ENCODE measurements at places on chromosomes 11 and 22. TPM values are rescaled to one million over a fixed set of nuclear protein-coding genes. Genes with fewer than 3 reads are reported as not detected.

The OR56A5 gene
- not detected for total RNA-seq

The OTOG gene
- not detected for total RNA-seq

The TMEM109 gene
- 91.8 TPM for total RNA-seq

DNA sequence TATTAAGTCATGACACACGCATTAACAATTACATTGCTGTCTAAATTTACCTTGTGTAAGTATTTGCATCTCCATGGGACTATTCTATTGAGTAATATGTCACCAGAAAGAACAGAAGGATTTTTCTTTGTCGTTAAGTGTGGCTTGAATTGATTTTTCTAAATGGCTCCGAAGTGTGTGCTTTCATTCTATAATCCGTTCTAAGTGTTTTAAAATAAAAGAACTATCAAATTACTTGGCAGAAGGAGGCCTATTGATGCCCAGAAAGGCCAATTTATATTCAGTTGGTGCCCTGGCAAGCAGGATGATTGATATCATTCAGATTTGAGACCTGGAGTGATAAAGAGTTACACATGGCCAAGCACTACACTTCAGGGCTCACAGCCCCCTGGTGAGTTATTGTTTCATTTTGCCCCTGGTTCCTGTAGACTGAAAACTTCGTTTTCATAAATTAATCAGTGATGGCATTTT is 538.9 kb upstream of the ANO5 start:
- DNase-seq = no peak
- no peak overlapping the region for H3K4me3 ChIP-seq
- no peaks in the 10 kb centered on the region for H3K27me3 ChIP-seq
- H3K4me1 ChIP-seq = no peaks in the 10 kb centered on the region
- no peak overlapping the region for H3K27ac ChIP-seq

- no peak overlapping the region for H3K27ac ChIP-seq
- no peaks in the 10 kb centered on the region for H3K27me3 ChIP-seq
- H3K36me3 ChIP-seq = no peaks in the 10 kb centered on the region
- no peaks in the 10 kb centered on the region for H3K4me1 ChIP-seq
- no peak for DNase-seq
Observed at GRCh38 chr11:86418106-86418505, 43.4 kb downstream of the CCDC81 start.

DNA sequence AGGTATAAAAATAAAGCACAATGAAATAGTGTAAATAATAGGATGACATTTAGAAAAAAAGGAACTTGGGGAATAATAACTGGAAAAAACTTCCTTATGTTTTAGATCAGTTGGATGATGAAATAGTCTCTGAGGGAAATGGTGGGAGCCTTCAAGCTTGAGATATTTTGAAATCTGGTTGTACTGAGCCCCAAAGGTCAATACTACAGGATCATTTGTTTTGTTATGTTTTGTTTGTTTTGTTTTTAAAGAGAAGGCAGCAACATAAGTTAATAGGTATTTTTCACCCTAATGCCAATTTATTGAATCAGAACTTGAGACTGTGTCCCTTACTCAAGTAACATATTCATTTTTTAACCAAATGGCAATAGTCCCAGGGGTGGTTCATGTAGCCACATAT is 393.1 kb downstream of the ETS1 start:
- no peaks in the 10 kb centered on the region for H3K36me3 ChIP-seq
- no peaks in the 10 kb centered on the region for H3K4me1 ChIP-seq
- no peak overlapping the region for H3K4me3 ChIP-seq
- no peak overlapping the region for H3K27ac ChIP-seq
- H3K27me3 ChIP-seq = no peaks in the 10 kb centered on the region

DNA sequence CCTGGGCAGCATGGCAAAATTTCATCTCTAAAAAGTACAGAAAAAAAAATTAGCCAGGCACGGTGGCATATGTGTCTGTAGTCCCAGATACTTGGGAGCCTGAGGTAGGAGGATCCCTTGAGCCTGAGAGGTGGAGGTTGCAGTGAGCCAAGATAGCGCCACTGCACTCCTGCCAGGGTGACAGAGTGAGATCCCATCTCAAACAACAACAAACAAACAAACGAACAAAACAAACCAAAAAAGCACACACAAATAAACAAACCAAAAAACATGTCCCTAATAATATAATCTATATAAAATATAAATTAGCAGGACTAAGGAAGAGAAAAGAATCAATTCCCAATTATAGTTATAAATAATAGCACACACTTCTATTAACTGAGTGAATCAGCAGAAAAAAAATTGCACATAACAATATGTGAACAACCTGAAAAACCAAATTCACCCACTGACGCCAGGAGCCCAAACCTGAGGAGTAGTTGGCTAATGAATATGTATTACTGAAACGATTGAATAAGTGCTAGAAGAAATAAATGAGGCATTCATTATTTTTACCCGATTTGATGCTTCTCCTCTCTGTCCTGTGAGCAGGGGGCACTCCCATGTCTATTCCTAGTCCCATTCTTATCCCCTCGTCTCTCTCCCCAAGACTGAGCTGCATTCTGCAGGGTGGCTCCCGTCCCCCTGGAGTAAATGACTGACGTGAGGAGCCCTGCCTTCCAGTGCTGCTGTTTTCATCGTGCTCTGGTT is 108.2 kb upstream of the TOP3B start:
- H3K4me3 ChIP-seq = no peak overlapping the region
- H3K27ac ChIP-seq = no peak overlapping the region
- no peak for DNase-seq
- no peaks in the 10 kb centered on the region for H3K4me1 ChIP-seq

- no peak overlapping the region for H3K27ac ChIP-seq
- no peaks in the 10 kb centered on the region for H3K4me1 ChIP-seq
- no peak for DNase-seq
- peaks cover 4% of the 10 kb centered on the region for H3K36me3 ChIP-seq
- H3K27me3 ChIP-seq = no peaks in the 10 kb centered on the region
Observed at GRCh38 chr11:45930031-45930794, 7.8 kb downstream of the LARGE2 start.

DNA sequence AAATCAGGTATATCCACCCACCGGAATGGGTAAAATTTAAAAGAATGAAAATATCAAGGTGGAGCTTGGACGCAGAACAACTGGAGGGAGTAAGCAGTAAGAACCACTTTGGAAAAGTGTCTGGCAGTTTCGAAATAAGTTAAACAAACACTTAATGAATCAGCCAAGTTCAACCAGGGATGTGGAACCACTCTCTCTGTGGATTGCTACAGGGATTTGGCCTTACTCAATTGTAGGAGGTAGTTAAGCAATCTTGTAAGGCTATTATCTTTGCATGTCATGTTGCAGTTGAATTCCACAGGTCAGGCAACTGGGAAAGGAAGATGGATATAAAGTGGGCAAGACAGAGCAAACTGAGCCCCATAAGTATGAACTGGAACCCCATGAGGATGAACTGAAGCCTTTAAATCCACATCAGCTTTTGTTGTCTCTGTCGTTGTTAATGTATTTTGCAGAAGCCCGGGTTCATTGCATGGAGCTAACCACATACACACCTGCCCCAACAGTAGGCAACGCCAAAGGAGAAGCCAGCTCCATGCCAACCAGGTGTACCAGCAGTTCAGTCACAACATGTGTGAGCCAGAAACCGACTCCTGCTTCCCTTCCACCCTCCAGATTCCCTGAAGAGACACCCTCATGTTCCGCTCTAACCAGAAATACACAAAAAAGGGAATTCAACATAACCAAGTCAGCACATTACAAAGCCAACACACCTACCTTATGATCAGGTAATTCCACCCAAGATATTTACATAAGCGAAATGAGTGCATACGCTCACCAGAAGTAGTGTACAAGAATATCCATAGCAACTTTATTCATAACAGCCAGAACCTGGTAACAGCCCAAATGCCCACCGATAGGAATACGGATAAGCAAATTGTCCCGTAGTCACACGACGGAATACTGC is 8.0 kb upstream of the SLC43A3 start:
- H3K4me1 ChIP-seq = no peaks in the 10 kb centered on the region
- no peak overlapping the region for H3K4me3 ChIP-seq
- no peak for DNase-seq
- no peak overlapping the region for H3K27ac ChIP-seq

DNA sequence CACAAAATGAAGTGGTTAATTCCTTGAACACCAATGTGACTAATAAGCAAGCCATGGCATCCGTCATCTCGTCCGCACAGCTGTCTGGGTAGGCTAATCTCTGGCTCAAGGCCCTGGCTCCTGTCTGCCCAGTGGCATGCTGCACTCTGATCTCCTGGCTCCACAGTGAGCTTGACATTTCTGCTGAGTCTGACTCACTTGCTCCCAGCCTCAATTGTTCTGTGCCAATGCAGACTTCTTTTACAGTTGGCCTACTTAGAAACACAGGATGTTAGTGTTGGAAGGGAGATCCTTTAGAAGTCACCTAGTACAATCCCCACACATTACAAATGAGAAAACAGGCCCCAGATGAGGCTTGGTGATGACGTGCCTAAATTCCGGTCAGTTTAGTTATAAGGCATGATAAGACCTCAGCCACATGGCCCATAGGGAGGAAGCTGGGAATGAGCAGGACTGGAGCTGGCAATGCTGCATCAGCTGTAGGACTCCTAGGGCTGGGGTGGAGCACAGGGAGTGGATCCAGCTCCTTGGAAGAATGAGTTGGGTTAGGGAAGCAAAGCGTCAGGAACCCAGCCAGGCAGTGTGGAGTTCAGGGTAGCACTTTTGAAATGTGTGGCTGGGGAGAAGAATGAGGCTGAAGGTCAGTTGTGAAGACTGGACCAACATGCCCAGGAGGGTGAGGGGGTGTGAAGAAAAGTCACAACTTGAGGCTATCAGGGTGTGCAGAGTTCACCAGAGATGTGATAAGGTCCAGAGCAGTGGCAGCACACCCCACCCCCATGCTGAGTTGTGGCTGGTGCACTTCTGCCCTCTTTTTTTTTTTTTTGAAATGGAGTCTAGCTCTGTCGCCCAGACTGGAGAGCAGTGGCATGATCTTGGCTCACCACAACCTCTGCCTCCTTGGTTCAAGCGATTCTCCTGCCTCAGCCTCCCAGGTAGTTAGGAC is 70.2 kb upstream of the EED start:
- H3K4me1 ChIP-seq = peaks cover 9% of the 10 kb centered on the region
- DNase-seq = no peak
- H3K4me3 ChIP-seq = no peak overlapping the region
- H3K36me3 ChIP-seq = no peaks in the 10 kb centered on the region

GRCh38 chr22:36757668-36758211 is 18.2 kb downstream of the IFT27 start:
- H3K27ac ChIP-seq = no peak overlapping the region
- H3K4me3 ChIP-seq = no peak overlapping the region
- no peaks in the 10 kb centered on the region for H3K4me1 ChIP-seq
- no peaks in the 10 kb centered on the region for H3K36me3 ChIP-seq
- no peak for DNase-seq

DNA sequence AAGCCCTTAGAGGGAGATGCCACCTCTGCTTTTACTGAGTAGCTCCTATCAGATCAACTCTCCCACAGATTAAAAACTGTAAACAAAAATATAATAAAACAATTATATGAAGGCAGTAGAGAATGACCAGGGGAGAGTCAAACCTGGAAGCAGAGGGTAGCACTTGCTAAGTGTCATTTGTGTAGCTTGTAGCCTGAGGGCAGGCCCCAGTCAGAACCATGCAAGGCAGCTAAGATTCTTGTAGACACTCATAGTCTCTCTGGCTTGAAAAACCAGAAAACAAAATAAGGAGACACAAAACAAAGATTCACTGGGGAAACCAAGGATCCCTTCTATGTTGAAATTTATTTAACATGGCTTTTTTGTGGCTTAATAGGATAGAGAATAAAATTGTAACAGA is 110.4 kb downstream of the WNT11 start:
- no peaks in the 10 kb centered on the region for H3K36me3 ChIP-seq
- H3K4me3 ChIP-seq = no peak overlapping the region
- no peaks in the 10 kb centered on the region for H3K27me3 ChIP-seq
- H3K27ac ChIP-seq = no peak overlapping the region

DNA sequence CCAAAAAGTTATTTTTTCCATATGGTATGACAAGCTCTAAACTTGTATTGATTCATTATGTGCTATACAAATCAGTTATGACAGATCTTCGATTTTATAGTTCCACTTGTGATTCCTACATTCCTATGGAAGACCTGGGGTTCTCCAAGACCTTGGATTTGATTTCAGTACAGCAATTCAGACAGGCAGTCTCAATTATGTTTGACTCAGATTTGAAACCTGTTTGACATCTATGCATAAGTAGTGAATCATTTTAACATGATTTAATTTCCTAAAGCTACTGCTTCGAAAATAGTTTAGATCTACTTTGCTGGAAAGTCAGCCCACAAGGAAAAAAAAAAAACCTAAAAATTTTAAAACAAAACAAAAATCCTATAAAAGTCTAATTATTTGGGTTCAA is 820.4 kb downstream of the LUZP2 start:
- no peak for DNase-seq
- no peak overlapping the region for H3K27ac ChIP-seq
- no peaks in the 10 kb centered on the region for H3K27me3 ChIP-seq
- no peaks in the 10 kb centered on the region for H3K4me1 ChIP-seq
- no peak overlapping the region for H3K4me3 ChIP-seq
- no peaks in the 10 kb centered on the region for H3K36me3 ChIP-seq

GRCh38 chr11:116460156-116460920 is 312.4 kb downstream of the BUD13 start:
- no peak overlapping the region for H3K27ac ChIP-seq
- H3K4me3 ChIP-seq = no peak overlapping the region
- no peak for DNase-seq
- no peaks in the 10 kb centered on the region for H3K36me3 ChIP-seq
- H3K4me1 ChIP-seq = no peaks in the 10 kb centered on the region

DNA sequence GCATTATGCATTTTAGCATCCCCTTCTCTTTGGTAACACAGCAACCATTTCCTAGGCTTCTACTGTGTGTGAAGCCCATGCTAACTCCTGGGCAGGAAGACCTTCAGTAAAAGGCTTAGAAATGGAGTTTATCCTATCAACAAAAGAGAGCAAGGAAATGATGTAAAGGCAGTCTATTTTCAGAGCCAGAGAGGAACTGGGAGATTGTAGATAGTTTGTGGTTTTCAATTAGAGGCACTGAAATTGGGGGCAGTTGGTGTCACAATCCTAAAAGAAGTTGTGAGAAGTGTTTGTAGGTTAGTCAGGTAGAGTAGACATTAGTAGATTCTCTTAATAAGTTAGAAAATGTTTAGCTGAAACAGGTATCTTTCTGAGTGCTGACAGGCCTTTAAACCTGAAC is 7.1 kb downstream of the ACAD8 start:
- H3K27ac ChIP-seq = no peak overlapping the region
- no peaks in the 10 kb centered on the region for H3K27me3 ChIP-seq
- no peaks in the 10 kb centered on the region for H3K4me1 ChIP-seq
- H3K36me3 ChIP-seq = peaks cover 3% of the 10 kb centered on the region
- H3K4me3 ChIP-seq = no peak overlapping the region

DNA sequence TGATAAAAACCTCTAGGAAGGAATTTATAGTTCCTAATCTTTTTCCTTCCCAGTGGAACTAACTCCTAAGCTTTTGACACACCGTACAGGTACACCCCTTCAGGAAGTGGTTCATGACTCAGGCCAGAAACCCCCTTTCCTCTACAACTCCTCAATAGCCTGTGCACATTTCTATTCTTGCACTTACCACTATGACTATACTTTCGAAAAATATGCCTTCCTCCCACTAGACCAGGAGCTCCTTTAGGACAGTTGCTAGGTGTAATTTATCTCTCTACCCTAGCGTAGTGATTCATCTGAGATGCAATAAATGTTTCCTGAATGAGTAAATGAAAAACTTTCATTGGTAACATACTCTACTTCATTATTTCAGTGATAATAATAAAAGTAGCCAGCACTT is 14.5 kb downstream of the MAP6 start:
- no peaks in the 10 kb centered on the region for H3K36me3 ChIP-seq
- DNase-seq = no peak
- H3K4me3 ChIP-seq = no peak overlapping the region
- H3K27ac ChIP-seq = no peak overlapping the region
- no peaks in the 10 kb centered on the region for H3K4me1 ChIP-seq
- peaks cover 6% of the 10 kb centered on the region for H3K27me3 ChIP-seq

Measured in Panc1 (cell line).